ENCODE measurements at places on chromosomes 5 and 9. TPM values are rescaled to one million over a fixed set of nuclear protein-coding genes. Genes with fewer than 3 reads are reported as not detected.

GRCh38 chr9:76652894-76653293, 111.3 kb upstream of the PCA3 start:
- no peaks in the 10 kb centered on the region for H3K36me3 ChIP-seq
- no peak overlapping the region for H3K27ac ChIP-seq

DNA sequence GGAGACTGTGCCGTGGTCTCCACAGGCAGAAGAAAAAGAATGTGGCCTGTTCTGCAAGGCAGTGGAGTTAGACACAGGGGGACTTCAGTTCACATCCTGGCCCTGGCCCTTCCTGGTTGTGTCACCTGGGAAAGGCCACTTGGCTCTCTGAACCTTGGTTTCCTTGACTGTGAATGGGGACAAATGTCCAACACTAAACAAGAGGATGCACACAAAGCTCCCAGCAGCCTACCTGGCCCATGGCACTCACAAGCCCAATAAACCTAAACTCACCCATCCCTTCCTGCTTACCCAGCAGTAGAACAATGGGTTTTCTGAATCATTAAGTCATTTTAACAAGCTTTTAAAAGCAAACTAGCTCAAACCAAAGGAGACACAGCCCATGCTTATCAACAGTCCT, 103.9 kb downstream of the FRMD3 start:
- no peaks in the 10 kb centered on the region for H3K36me3 ChIP-seq
- no peak overlapping the region for H3K27ac ChIP-seq
- DNase-seq = no peak
- H3K27me3 ChIP-seq = no peaks in the 10 kb centered on the region
- H3K4me3 ChIP-seq = no peak overlapping the region

- peaks cover 3% of the 10 kb centered on the region for H3K4me1 ChIP-seq
- H3K27ac ChIP-seq = no peak overlapping the region
- H3K4me3 ChIP-seq = no peak overlapping the region
- H3K36me3 ChIP-seq = no peaks in the 10 kb centered on the region
Observed at GRCh38 chr5:111069839-111070238, 1.7 kb upstream of the TSLP start.

- no peaks in the 10 kb centered on the region for H3K27me3 ChIP-seq
- no peaks in the 10 kb centered on the region for H3K36me3 ChIP-seq
- DNase-seq = no peak
- H3K4me1 ChIP-seq = no peaks in the 10 kb centered on the region
Observed at GRCh38 chr5:3119435-3119834, 368.0 kb upstream of the IRX2 start.

GRCh38 chr5:122471031-122471751, 159.2 kb downstream of the SNCAIP start:
- H3K4me1 ChIP-seq = peaks cover 5% of the 10 kb centered on the region
- DNase-seq = no peak
- H3K27ac ChIP-seq = no peak overlapping the region
- no peaks in the 10 kb centered on the region for H3K27me3 ChIP-seq
- no peaks in the 10 kb centered on the region for H3K36me3 ChIP-seq
- H3K4me3 ChIP-seq = no peak overlapping the region

- no peak overlapping the region for H3K27ac ChIP-seq
- H3K4me1 ChIP-seq = peaks cover 6% of the 10 kb centered on the region
- no peaks in the 10 kb centered on the region for H3K27me3 ChIP-seq
Observed at GRCh38 chr5:178532666-178533065, 57.5 kb downstream of the COL23A1 start.

DNA sequence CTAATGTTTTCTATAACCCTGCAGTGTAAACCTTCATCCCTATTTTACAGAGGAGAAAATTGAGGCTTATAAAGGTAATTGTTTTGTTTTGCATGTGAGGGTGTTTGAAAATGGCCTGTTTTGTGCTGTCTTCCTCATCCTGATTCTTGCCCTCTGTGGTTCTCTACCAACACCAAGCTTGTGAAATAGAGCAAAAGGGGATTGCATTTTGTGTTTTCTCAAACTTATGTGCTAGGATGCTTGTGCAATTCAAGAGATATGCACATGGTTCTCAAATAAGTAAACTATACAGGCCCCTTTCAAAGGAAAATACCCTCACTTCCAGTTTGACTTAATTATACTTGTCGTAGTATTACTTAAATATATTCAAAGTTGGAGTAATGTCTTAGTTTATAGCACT, 17.2 kb downstream of the PAM start:
- H3K27ac ChIP-seq = no peak overlapping the region
- no peak for DNase-seq
- H3K4me1 ChIP-seq = peaks cover 5% of the 10 kb centered on the region
- no peak overlapping the region for H3K4me3 ChIP-seq
- H3K36me3 ChIP-seq = no peaks in the 10 kb centered on the region

- no peak overlapping the region for H3K27ac ChIP-seq
- no peak for DNase-seq
- no peak overlapping the region for H3K4me3 ChIP-seq
- H3K4me1 ChIP-seq = no peaks in the 10 kb centered on the region
- no peaks in the 10 kb centered on the region for H3K36me3 ChIP-seq
Observed at GRCh38 chr5:161660806-161661205, 24.7 kb upstream of the GABRA6 start.

Gene DIPK1B
- 17.7 TPM for total RNA-seq

Gene ZNF462
- total RNA-seq = 22.1 TPM

Measured in ovary (tissue), 10 donors.